ENCODE measurements at places on chromosomes 16 and 17.

- DNase-seq, result no peak
Measured at GRCh38 chr17:77228241-77228752, 87.5 kb downstream of the SEC14L1 start.

DNA sequence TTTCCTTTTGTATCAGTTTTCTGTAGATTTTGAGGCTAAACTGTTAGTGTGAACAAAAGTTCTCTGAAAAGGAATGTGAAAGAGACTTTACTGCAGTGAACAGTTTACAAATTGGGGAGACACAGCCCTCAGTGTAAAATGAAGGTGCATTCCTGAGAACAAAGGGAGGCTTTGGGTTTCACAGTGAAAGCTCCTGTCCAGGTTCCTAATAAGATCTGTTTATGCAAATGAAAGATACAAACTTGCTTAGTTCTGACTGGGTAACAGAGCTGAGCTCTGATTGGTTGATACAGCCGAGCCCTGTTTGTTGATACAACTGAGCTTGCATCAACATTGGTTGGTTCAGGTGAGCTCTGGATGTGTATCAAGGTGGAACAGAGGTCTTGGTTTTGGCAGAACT is 8.3 kb upstream of the CDRT15 start:
- no peak for DNase-seq

DNA sequence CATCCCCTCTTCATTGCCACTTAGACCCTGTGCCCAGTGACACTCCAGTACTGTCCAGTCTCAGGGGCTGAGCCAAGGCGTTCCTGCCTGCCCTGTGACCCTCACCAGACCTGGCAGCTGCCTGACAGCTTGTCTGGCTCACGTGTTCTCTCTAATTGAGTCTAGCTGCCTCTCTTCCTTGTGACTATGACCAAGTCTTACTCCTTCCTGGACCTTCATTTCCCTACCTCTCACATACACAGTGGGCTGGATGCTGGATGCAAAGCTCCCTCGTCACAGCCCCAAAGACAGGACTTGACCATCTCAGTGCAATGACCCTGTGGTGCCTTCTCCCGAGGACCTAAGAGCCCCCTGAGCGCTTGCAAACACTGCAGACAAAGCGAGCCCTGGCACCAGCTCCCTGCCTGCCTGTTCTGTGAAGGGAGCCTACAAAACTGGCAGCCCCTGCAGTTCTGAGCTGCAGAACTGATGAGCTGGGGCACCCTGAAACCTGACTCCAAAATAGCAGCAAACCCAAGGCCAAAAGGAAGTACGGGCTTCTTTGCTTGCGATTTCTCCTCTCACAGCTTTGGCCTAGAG is 1.7 kb downstream of the DEXI start:
- no peak for DNase-seq

DNA sequence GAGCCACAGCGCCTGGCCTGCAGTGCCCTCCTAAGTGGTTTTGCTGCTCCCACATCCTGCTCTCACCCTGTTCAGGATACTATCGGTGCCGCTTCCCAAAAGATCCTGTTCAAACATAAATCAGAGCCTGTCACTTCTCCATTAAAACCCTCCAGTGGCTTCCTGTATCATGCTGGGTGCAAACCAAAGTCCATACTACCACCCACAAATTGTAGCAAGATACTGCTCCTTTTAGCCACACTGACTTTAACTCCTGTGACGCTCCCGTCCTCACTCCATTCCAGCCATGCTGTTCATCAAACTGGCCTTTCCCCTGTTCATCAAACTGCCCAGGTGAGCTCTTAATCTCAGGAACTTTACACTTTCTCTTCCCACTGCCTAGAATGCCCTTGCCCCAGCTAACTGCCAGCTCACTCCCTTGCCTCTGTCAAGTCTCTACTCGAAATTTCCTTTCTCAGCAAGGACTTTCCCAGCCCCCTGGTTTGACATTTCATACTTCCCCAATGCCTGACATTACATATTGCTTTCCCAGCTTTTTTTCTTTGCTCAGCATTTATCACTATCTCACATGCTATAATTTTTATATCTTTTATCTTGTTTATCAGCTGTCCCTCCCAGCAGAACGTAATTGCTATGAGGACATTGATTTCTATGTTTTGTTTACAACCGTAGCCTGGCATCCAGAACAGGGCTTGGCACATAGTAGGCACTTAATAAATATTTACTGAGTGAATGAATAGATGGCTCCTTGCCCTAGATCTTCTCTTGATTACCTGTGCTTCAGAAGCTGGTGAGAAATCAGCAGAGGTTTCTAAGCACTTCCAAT is 44.3 kb upstream of the SMURF2 start:
- DNase-seq, result no peak
